ENCODE measurements at places on chromosomes 7 and 10.

GRCh38 chr7:114083166-114084001 lies 164.6 kb upstream of the PPP1R3A start:
- DNase-seq, result no peak

DNA sequence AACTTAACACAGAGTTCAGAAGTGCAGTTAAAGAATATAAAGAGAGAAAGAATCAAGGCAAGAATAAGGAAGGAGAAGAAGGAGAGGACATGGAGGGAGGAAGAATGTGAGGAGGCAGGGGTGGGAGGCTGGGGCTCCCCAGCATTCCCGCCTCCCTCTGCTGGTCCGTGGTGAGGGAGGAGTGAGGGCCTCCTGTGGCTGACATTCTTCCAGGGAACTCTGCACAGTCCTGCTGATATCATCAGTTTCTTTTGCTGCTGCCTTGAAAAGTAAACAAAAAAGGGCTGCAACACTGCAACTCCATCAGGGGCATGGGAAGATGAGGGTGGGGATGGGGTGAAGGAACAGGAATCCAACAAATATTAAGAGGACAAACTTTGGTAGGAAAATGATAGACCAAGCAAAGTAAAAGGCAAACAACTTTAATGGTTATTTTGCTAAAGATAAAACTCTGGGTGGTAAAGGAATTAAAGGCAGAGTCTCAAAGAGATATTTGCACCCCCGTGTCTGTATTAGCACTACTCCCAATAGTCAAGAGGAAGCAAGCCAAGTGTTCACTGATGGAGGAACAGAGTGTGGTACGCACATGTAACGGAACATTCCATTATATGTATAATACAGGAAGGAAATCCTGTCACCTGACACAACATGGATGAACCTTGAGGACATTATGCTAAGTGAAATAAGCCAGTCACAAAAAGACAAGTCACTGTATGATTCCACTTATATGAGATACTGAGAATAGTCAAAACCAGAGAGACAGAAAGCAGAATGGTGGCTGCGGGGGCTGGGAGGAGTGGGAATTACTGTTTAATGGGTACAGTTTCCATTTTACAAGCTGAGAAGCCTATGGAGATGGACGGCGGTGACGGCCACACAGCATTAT lies 8.0 kb upstream of the SPOCK2 start:
- DNase-seq, result no peak

- no peak for DNase-seq
These were observed 3.6 kb downstream of the FIGNL1 start for GRCh38 chr7:50446542-50446960.

DNA sequence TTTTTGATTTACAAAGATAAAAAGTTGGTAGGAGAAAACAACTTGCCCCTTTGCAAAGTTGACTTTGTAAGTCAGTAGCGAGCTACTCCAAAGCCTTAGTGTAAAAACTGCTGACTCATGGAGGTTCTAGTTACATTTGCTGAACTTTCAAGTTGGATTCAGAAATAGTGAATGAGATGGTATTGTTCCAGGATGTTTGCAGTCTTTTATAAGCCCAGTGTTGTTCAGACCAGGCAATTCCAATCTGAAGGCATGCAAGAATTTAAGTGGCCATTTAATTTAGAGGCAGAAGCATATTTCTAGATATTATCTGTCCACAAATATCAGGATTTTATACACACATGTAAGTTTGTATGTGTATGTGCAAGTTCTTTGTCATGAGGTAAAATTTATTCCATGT lies 21.6 kb downstream of the TES start:
- no peak for DNase-seq

DNA sequence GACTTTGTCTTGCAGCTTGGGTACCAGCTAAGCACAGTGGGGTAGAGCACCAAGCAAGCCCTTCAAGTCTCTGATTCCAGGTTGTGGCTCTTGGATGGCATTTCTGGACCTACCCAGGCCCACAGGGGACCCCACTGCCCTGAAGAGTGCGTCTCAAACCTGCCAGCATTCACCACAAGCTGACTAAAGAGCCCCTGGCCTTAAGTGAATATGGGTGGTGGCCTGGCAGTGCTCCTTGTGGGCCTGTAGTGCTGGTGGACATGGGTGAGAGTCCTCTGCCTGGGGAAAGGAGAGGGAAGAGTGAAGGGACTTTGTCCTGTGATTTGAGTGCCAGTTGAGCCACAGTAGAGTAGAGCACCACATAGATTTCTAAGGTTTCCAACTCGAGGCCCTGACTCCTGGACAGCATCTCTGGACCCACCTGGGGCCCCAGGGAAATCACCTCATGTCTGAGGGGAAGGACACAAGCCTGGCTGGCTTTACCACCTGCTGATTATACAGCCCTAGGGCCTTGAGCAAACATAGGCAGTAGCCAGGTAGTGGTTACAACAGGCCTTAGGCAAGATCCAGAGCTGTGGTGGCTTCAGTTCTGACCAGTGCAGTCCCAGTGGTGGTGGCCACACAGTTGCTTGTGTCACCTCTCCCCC lies 23.7 kb downstream of the GSDME start:
- no peak for DNase-seq

Data from activated CD4-positive, alpha-beta T cell treated with anti-CD3 and anti-CD28 coated beads, Interleukin-2, amount 50 U/mL, for 1 hour (primary cell).